ENCODE measurements at places on chromosomes 13 and 19.

GRCh38 chr19:16897856-16898161, 9.0 kb downstream of the F2RL3 start:
- DNase-seq = no peak

DNA sequence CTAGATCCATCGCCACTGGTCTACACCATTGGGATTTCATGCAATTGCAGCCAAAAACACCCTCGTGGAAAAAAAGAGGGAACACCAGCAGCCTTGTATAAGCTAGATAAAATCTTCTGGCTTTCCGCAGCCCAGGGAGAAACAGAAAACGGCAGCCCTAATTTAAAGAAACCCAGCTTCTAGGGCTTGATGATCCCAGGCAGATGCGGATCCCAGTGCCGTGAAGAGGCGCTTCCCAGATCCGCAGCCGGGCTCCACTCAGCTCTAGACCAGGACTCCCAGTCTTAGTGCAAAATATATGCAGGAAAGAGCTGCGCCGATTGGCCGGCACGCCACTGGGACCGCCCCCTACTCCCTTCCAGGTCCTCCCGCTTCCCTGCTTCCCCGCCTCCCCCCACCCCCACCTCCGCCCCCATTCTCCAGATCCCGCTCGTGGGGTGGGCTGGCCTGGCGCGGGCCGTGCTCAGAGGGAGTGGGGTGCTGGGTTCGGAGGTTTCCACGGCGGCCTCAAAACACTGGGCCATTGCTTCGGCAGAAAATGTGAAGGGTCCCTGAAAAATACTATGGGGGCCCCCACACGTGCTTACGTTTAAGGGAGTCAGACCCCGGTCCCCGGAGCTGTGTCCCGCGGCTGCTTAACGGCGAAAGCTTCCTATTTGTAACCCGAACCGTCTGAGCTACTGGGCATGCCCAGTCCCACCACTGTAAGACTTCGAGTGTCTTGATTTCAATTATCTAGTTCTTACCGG, 63.1 kb downstream of the SERP2 start:
- peak; percentile 55 for DNase-seq

DNA sequence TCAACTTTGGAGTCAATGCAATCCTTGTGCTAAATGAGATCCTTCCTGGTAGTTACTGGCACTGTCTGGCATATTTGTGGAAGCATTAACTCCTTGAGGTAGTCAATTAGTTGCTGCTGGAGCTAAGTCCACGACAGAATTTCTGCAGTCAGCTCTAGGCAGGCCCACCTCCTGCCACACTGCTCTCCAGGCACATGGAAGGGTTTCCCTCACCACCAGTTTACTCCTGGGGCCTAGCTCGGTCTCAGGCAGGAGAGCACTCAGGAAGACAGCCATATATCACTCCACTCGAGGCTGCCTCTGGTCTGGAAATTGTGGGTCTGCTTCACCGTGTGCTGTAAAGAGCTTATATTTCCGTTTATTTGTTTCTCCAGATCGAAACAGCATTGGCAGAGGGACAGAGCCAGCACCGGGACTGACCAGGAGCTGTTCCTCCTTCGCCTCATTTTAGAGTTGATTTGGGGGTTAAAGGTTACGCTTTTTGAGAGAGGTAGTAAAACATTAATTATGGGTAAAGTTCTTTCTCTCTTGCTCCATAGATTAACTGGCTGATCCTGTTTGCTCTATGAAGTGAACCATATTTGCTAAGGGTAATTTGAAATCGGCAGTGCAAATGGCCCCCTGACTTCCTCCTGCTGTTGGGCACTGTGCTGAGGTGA, 20.6 kb upstream of the GTF3A start:
- DNase-seq = no peak

DNA sequence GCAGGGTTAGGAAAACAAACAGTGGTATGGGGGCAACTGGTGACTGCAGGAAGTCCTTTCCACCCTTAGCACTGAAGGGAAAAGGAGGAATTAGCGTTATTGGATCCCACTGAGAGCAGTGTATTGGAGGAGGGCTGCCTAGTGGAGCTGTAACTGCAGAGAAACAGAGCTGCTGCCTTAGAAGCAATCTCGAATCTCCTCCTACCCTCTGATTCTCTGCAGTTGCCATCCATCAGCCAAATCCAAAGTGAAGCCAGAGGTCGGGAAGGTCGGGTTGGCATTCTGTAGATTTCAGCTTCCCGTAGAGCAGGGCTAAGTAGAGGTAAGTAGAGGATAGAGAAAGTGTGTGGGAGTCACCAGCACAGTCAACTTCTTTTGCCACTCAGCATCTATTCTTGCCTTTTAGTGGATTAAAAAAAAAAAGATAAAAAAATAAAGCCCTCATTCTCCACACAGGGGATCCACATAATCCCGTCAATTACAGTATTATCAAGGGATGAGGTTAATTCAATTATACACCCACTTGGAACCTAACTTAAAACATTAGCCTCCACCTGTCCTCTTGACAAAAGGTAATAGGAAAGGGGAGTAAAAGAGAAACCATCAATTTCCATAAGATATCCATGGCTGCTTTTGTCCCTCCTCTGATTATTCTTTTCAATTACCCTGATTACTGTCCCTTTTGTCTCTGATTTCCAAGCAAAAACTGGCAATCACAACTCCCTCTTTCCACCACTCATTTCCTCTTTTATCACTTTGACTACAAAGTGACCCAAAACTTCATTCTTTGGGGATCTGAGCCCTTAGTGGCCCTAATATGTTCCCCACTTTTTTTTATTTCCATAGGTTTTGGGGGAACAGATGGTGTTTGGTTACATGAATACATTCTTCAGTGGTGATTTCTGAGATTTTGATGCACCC, 234.7 kb downstream of the RBM26 start:
- DNase-seq = no peak

DNA sequence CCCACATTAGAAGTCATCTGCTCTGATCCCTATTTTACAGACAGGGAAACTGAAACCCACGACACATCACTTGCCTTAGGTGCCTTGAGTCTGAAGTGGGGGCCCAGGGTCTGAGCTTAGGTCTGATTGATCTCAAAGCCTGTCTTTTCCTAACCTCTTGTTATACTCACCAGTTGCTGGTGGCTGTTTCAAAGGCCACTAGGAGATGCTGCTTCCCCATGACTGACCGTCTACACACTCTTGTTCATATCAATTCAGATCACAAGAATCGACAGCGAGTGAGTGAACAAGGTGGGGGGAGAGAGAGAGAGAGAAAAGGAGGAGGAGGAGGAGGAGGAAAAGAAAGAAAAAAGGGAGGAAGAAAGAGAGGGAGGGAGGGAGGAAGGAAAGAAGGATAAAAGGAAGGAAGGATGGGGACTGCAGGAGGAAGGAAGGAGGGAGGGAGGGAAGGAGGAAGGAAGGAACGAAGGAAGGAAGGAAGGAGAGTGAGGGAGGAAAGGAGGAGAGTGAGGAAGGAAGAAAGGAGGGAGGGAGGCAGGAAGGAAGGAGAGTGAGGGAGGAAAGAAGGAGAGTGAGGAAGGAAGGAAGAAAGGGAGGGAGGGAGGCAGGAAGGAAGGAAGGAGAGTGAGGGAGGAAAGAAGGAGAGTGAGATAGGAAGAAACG, 3.3 kb downstream of the OR10H1 start:
- peak; percentile 16 for DNase-seq

DNA sequence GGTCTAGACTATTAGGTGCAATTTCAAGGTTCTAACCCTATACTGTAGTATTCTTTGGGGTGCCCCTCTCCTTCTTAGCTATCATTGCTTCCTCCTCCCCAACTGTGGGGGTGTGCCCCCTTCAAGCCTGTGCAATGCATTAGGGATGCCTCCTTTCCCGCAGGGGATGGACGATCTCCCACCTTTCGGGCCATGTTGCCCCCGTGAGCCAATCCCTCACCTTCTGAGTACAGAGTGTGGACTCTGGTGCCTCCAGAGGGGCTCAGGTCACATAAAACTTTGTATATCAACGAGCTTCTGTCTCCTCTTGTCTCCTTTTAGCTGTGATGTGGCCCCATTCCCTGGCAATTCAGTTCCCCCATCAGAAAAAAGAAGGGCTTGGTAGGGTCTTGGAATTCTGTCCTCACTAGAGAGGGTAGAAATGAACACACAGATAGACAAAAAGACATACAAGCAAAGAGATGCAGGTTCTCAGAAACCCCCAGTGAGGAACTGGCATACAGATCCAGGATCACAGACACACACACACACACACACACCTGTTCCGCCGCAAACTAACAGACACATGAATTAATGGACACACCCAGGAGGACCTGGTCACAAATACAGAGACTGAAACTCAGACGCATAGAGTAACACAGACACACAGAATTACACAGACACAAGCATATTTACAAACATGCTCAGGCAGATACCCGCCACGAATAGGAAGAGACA, 2.5 kb upstream of the HNRNPUL1 start:
- DNase-seq = no peak

GRCh38 chr19:7213628-7214323, 80.4 kb downstream of the INSR start:
- peak; percentile 59 for DNase-seq

- no peak for DNase-seq
These were observed 450.0 kb downstream of the KLF5 start for GRCh38 chr13:73508841-73509240.

DNA sequence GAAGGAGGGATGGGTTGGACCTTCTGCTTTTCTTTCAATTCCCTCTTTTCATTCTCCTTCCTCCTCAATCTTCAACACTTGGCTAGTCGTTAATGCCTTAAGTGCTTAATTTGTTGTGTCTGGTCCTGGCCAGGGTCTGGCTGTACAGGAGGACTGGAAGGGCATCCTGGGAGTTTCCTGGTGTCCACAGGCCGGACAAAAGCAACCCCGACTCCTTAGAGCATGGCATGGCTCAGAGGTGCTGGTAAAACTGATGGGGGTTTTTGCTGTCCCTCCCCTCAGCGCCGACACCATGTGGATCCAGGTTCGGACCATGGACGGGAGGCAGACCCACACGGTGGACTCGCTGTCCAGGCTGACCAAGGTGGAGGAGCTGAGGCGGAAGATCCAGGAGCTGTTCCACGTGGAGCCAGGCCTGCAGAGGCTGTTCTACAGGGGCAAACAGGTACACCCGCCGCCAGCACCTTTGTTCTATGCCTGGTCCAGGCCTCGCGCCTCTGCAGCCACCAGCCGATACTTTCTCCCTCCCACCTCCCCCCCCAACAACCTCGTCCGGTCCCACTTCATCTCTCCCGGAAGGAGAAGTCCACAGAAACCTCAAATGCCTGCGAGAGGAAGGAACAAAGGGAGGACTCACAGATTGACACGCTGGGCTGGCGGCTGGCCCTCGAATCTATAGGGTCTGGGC, 1.4 kb downstream of the UHRF1 start:
- DNase-seq = peak; percentile 37

GRCh38 chr13:92739306-92739818, 487.2 kb upstream of the GPC6 start:
- DNase-seq = no peak

GRCh38 chr19:3123088-3123721, 12.6 kb upstream of the GNA15 start:
- DNase-seq = no peak

DNA sequence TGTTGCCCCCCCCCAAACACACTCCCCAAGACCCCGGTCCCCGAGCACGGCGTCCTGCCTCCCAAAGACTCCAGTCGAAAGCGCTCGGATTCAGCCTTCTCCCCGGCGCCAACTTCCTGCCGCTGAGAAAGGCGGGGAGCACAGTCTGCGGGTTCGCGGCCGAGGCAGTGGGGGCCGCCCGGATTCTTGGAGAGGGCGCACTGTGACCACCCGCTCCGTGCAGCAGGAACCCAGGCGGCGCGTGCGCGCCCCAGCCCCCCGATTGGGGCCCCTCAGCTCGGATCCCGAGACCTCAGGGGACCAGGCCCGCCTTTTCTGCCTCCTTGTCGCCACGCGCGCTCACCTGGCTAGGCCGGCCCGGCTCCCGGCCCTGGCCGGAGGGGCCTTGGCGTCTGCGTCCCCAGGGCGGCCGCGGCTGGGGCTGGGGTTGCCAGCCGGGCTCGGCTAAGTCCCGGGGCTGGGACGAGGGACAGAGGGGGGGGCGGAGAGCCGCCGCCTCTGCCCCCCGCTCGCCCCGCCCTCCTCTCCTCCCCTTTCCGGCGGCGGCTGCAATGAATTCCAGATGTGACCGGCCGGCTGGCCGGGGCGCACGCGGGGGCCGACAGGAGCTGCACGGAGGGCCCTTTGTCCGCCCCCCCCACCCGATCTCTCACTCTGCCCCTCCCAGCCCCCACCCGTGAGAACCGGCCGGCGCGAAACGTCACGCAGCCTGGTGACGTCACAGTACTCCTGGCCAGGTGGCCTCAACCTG, at the start of gene S1PR2:
TSS of gene S1PR2 (minus strand) at position 471 of the 751 bp plus-strand sequence. CDS start 6,426 bp downstream, outside the sequence.
- peak; percentile 82 for DNase-seq

GRCh38 chr19:47589824-47590223, 16.9 kb upstream of the ZNF541 start:
- no peak for DNase-seq

- DNase-seq = no peak
These were observed 41.6 kb upstream of the ZNF681 start for GRCh38 chr19:23800271-23800670.

DNA sequence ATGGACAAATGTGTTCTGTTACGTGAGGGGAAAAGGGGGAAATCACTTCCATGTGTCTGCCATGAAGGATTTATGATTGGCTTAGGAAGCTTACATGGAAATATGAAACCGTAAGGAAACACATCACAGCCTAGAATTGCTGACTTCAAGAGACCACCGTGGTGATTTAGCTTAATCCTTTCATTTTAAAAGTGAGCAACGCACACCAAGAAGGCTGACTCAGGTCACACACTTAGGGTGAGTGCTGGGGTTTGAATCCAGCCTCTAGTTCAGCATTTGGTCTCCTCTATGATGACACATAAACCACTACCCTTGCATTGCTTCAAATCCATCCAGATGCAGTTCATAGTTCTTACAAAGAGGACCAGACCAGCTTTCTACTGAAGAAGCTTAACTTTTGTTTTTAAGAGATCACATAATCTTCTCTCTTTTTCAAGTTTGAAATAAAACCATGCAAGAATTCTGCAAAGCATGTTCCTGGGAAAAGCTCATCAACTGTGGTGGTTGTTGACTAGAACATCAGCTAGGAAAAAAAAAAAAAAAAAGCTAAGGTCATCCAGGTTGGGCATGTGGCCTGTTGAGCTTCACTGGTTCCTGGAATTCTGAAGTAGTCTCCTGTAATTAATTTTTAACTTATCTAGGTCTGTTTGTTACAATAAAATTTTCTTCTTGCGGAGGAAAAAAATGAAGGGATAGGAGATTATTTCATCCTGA, 60.2 kb upstream of the KL start:
- no peak for DNase-seq

GRCh38 chr19:15529774-15530372, 21.5 kb downstream of the CYP4F22 start:
- DNase-seq = no peak

GRCh38 chr19:16373532-16373931, 48.9 kb downstream of the KLF2 start:
- DNase-seq = no peak

DNA sequence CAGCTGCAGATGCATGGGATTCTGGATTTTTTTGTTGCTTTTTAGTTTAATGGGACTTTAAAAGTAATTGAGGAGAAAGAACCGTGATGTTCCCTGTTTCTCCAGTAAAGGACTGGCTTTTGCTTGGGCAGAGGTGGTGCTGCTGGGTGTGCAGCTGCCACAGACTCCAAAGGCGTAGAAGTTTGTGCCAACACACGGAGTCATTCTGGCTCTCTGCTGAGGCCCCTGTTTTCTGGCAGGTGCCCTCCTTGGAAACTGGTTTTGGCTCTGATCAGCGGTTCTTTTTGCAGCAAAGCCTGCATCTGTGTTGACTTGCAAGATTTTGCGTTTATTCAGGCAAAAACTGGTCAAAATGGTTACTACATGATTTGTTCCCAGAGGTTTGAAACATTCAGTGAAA, 16.0 kb upstream of the QTRT1 start:
- DNase-seq = no peak

GRCh38 chr13:62060570-62060969, 644.9 kb upstream of the PCDH20 start:
- no peak for DNase-seq
